ENCODE measurements at places on chromosomes 16 and 17.

DNA sequence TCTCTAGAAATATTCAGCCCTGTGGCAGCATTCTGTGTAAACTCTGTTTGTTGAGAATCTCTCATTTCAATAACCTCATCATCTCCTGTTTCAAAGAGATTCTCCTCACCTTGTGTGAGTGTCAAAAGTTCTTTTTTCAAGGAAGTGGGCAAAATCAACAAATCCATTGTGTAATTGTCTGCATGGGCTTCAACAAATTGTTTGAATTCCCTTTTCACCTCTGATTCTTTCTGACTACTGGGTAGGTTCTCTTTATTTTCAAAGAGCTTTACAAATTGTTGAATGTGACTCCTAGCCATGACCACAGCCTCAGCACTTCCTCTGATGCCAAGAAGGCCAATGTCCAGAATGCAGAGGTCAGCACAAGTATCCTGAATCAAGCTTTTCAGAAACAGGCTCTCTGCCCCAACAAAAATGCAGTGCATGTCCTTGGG is 48.0 kb downstream of the N4BP1 start:
- DNase-seq: no peak

- DNase-seq: peak; percentile 75
These were observed 868.9 kb upstream of the SOX9 start for GRCh38 chr17:71251951-71252350.

GRCh38 chr16:11806721-11807120 is 9.7 kb upstream of the ZC3H7A start:
- DNase-seq: no peak

- DNase-seq: peak; percentile 73
These were observed 72.2 kb upstream of the CREBBP start for GRCh38 chr16:3952737-3953131.

DNA sequence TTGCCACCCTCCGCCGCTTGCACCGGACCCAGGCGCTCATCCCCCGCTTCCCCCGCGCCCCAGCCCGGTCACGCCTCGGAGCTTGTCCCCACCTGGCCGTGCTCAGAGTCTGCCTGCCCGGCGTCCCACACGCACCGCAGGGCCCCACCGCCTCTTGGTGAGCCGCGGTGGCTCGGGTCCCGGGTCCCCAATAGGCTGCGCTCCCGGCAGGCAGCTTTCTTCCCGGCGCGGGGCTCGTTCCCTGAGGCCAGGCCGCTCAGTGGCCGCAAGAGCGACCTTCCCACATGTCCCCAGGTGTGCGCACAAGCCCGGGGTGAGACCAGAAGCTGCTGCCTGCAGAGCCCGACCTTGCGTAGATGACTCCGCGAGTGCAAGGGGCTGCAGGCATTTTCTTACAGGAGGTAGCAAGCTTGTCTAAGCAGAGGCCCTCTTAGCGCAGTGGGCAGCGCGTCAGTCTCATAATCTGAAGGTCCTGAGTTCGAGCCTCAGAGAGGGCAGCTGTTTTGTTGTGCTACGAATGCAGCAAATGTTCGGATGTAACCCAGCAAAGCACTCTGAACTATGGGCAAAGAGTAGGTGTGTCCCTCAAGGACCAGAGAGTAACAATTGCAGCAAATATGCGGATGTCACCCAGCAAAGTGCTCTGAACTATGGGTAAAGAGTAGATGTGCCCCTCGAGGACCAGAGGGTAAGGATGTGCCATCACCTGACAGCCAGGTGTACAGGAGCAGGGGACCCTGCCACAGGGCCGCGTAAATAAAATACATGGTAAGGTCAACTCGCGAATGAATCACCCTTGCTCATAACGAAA is 15.6 kb downstream of the TLE7 start:
- peak; percentile 56 for DNase-seq

DNA sequence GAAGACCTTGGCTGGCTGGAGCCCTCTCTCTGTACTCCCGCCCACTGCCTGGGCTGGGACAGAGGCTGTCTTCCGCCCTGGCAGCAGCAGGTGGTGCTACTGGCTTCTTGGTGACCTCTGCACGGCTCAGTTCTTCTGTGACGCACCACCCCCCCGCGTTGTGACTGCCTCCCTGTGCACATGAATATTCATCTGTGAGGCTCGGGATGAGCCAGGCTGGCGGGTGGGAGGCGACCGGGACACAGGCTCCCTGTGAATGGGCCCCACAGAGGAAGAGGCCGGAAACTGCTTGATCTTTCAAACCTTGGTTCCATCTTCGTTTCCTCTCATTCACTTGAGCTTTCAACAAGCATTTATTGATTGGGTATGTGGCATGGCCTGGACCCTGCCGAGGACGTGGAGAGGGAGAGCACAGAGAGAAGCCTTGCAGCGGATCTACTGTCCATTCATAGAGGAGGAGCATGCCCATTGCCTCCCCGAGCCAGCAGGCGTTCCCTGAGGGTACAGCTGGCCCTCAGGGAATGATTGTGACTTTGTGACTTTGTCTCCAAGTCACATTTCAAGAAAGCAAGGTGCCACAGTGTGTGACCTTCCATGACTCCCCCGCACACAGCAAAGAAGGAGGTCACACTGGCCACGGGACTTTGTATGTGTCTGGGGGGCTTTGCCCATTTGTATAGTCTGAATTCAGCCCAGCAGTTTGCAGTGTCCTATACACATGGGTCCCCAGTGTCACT is 45.0 kb downstream of the B9D1 start:
- DNase-seq: peak; percentile 30

DNA sequence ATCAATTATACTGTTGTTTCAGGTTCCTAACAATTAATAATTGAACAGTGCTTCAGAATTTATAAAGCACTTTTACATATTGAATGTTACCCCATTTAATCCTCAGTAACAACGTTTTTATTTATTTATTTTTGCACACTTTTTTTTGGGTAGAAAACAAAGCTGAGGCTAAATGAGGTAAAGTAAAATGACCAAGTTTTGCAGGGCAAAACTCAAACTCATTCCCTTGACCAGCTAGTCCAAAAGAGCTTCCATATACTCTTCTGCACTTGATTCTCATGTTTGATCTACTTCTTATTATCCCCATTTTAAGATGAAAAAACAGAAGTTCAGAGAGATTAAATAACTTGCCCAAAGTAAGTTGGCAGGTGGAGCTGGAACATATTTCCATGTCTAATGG is 81.1 kb upstream of the NACA2 start:
- DNase-seq: no peak

GRCh38 chr17:63314761-63315160 is 131.3 kb downstream of the CYB561 start:
- DNase-seq: no peak

GRCh38 chr17:39871801-39872200 is 3.8 kb downstream of the ZPBP2 start:
- no peak for DNase-seq

GRCh38 chr17:444879-445454 is 92.4 kb upstream of the RPH3AL start:
- no peak for DNase-seq

GRCh38 chr17:48642059-48642842 is 16.1 kb upstream of the HOXB9 start:
- DNase-seq: no peak

- peak; percentile 94 for DNase-seq
These were observed 16.7 kb downstream of the SOCS3 start for GRCh38 chr17:78343187-78343542.

DNA sequence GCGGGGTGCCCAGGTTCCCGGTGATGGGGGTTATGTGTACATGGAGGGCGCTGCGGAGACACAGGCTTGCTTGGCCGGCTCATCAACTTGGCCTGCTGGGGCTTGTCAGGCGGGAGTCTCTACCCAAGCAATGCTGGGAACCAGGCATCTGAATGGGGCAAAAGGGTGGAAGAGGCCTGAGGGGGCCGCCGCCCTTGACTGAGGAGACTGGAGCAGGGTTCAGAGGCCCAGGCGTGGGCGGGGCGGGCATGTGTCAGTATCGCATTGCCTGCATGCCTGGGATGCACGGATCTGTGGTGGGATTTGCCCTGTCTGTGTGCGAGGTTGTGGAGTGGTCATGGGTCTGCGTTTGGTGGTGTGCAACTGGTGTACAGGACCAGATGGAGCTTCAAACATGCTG is 21.1 kb downstream of the ARHGAP23 start:
- no peak for DNase-seq

DNA sequence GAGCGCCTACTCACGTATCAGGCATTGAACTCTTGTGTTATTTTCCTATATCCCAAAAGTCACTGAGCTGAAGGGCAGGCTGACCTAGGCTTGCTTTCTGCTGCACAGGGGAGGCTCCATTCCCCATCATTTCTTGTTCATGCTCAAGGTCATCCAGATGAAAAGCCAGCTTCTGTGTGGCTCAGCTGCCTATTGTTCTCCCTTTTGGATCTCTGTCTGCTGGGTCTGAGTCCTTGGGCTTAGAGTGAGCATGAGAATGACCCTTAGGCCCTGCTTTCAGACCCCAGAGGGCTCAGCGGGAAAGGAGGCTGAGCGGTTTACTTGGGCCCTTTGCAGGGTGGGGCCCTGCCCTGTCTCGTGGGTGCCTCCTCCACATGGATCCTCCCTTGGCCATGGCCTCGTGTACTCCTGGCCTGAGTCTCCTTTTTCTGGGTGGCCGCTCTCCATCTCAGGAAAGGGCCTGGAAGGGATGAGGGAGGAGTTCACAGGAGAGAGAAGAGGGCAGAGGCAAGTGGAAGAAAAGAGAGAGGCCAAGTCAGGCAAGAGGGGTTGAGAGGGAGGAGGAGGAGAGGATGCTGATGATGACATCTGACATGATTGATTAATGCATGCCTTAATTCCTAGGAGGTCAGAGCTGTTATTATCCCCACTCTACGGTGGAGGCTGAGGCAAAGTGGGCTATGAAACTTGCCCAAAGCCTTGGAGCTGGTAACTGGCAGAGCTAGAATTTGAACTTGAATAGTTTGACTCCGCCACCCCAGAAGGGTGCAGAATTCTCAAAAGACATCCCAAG is 19.8 kb upstream of the MAP3K14 start:
- DNase-seq: no peak

DNA sequence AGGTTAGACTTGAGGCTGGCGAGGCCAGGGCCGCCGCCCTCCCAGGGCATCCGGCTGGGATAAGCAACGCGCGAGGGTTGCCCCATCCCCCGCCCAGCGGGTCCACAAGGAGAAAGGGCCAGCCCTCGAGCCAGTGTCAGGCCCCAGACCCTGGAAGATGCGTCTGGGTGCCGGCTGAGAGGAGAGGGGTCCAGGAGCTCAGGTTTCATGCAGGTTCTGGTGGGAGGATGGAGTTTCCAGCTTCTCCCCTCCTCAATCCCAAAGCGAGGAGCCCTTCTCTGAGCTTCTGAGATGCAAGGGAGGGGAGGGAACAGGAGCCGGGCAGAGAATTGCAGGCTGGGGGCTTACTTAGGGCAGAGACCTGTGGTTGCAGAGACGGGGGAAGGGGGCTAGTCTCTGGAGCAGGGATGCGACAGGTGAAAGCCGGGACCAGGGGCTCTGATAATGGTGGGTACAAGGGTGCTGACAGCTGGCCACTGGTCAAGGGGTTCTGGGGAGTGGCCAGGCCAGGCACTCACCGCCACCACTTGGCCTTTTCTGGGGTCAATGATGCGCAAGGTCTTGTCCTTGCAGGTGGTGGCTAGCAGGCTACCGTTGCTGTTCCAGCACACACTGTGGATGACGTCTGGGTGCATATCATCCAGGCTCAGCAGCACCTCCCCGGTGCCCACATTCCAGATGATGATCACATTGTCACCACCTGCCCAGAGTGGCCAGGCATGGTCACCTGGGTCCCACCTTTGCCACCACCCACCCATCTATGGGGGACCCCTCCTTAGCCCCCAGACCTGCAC is 4.2 kb downstream of the CORO6 start:
- no peak for DNase-seq

GRCh38 chr17:54626146-54626703 is 274.4 kb upstream of the TOM1L1 start:
- DNase-seq: no peak

GRCh38 chr17:65848751-65849150 is 287.3 kb upstream of the AXIN2 start:
- DNase-seq: peak; percentile 55

DNA sequence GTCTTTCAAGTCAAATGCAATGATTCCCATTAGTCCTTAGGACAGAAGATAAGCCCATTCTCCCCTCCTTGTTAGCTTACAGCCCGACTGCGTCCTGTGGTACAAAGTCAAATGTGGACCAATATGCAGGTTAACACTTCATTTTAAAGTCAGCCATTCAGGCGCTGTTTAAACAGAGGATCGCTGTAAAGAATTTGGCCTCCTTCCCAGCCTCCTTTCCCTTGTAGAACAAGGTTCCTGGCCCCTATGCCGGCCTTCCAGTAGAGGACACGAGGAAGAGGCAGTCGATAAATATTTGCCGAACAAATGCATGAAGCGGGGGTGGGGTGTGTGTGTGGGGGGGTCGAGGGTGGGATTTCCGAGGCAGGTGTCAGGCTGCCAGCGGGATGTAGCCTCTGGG is 4.3 kb downstream of the SDK2 start:
- no peak for DNase-seq

- no peak for DNase-seq
These were observed 1.5 kb upstream of the NHERF1 start for GRCh38 chr17:74746922-74747321.

DNA sequence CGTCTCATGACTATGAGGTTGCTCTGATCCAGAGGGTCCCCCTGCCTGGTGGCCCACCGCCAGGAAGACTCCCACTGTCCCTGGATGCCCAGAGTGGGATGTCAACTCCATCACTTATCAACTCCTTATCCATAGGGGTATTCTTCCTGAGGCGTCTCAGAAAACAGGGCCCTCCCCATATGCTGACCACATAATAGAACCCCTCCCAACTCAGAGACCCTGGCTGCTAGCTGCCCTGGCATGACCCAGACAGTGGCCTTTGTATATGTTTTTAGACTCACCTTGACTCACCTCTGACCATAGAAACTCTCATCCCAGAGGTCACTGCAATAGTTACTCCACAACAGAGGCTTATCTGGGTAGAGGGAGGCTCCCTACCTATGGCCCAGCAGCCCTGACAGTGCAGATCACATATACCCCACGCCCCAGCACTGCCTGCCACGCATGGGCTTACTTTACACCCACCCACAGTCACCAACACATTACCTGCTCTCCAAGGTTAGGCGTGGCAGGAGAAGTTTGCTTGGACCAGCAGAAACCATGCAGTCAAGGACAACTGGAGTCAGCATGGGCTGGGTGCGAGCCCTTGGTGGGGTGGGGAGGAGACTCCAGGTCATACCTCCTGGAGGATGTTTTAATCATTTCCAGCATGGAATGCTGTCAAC is 2.3 kb upstream of the G6PC1 start:
- DNase-seq: no peak

DNA sequence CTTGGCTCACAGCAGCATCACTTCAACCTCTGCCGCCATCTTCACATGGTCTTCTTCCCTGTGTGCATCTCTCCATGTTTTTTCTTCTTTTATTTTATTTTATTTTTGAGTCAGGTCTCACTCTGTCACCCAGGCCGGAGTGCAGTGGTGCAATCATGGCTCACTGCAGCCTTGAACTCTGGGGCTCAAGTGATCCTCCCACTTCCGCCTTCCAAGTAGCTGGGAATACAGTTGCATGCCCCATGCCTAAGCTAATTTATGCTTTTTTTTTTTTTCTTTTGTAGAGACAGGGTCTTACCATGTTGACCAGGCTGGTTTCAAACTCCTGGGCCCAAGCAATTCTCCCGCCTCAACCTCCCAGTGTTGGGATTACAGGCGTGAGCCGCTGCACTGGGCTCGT is 1.9 kb downstream of the NUDT7 start:
- no peak for DNase-seq
